ENCODE measurements at places on chromosomes 4 and X. TPM values are rescaled to one million over a fixed set of nuclear protein-coding genes. Genes with fewer than 3 reads are reported as not detected.

Gene SPANXA1
- total RNA-seq, result not detected

GRCh38 chrX:54076903-54077302 is 32.6 kb upstream of the PHF8 start:
- no peak overlapping the region for H3K4me3 ChIP-seq
- no peaks in the 10 kb centered on the region for H3K27me3 ChIP-seq
- no peaks in the 10 kb centered on the region for H3K4me1 ChIP-seq
- DNase-seq, result no peak
- H3K36me3 ChIP-seq, result peaks cover 4% of the 10 kb centered on the region

Gene TENM3
- 0.68 TPM for total RNA-seq

Gene GUF1
- total RNA-seq, result 8.5 TPM

Gene NCAPG
- total RNA-seq, result not detected

DNA sequence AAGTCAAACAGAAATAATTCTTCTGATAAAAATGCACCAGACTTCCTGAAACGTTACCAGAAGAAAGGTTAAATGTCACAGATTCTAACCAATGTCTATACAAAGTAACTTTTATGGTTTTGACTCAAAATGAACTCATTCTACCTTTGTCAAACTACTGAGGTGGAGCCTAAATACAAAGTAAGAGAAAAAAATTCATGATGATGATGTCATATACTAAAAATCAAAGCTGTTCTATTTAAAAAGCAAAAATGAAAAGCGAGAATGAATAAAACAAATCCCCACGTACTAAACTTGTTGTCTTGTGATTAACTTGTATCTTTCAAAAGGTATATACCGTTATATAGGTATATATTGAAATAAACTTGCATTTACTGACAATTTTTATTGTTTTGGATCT is 21.7 kb downstream of the GNPDA2 start:
- H3K36me3 ChIP-seq, result peaks cover 19% of the 10 kb centered on the region
- H3K4me3 ChIP-seq, result no peak overlapping the region
- no peak for DNase-seq
- H3K4me1 ChIP-seq, result no peaks in the 10 kb centered on the region

GRCh38 chr4:94208266-94208665 is 601 bp downstream of the SMARCAD1 start:
- no peaks in the 10 kb centered on the region for H3K27me3 ChIP-seq
- H3K4me1 ChIP-seq, result peaks cover 17% of the 10 kb centered on the region
- peak overlapping the region; percentile 96 for H3K27ac ChIP-seq
- peaks cover 5% of the 10 kb centered on the region for H3K36me3 ChIP-seq

- H3K27ac ChIP-seq, result no peak overlapping the region
- H3K4me3 ChIP-seq, result no peak overlapping the region
- DNase-seq, result no peak
Measured at GRCh38 chr4:47444031-47444430, 19.5 kb downstream of the COMMD8 start.

GRCh38 chr4:11514003-11514402 is 85.3 kb upstream of the HS3ST1 start:
- H3K4me3 ChIP-seq, result no peak overlapping the region
- no peaks in the 10 kb centered on the region for H3K4me1 ChIP-seq
- no peak for DNase-seq
- H3K36me3 ChIP-seq, result no peaks in the 10 kb centered on the region
- H3K27me3 ChIP-seq, result no peaks in the 10 kb centered on the region

Data from thoracic aorta (tissue), 2 donors.